Mesendoderm (in vitro differentiated cells): ENCODE measurements at places on chromosomes 6 and 20.

- DNase-seq, result peak; percentile 93
- H3K36me3 ChIP-seq, result no peaks in the 10 kb centered on the region
- H3K4me3 ChIP-seq, result no peak overlapping the region
- no peaks in the 10 kb centered on the region for H3K4me1 ChIP-seq
- H3K27ac ChIP-seq, result no peak overlapping the region
These were observed 365.8 kb upstream of the HSF2 start for GRCh38 chr6:122033564-122034181.

DNA sequence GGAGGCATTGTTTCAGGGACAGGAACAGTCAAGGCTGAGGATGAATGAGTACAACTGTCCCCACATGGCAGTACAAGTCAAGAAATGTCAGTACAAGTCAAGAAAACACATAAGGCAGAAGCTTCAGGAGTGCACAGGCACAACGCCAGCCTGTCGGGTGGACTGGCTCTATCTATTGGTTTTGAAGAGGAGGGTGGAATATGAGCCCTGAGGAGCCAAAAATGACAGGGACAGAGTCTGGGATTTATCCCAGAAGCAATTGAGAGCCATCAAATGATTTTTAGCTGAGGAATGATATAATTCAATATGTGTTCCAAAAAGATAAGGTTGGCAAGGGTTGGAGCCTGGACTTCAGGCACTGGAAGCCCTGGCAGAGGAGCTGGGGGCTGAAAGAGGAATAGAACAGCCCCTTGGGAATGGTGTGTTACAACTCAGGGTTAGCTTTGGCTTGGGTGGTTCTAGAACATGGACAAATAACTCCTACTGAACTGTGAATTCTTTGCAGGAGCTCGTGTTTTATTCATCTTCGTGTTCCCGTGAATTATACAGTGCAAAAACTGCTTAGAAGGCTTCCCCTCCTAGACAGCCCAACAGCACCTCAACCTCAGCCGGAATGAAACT, 425.7 kb upstream of the ARID1B start:
- no peak overlapping the region for H3K4me3 ChIP-seq
- no peak for DNase-seq
- no peaks in the 10 kb centered on the region for H3K36me3 ChIP-seq
- H3K27ac ChIP-seq, result no peak overlapping the region
- no peaks in the 10 kb centered on the region for H3K27me3 ChIP-seq
- no peaks in the 10 kb centered on the region for H3K4me1 ChIP-seq

DNA sequence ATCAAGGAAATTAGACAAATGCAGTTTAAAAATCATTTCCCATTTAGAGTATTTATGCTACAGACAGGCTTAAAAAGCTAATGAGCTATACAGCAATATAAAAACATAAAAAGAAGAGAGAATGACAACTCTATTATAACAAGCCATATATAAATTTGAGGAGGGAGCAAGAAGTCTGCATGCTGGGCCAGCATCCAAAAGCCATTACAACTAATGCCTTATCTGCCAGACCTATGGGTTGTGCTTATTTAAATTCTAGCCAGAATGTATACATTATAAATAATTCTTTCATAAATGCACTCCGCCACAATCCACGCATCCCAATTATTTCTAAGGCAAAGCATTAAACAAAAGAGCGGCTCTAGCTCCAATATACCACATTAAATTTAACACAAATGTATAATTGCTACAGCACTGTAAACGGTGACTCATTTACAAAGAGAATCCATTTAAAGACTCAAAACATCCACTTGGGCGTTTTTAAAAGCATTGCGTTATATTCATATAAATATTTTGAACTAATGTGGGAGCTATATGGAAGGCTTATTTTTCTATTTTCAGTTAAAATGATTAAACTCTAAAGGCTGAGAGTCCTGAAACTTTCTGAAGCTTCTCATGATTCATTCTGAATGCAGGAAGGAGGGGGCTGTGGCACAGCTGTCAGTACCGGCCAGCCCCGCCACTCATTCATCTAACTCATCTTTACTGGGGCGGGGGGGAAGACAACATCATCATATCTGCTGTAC, 37.7 kb upstream of the RAB22A start:
- H3K27ac ChIP-seq, result no peak overlapping the region
- DNase-seq, result no peak
- H3K4me1 ChIP-seq, result no peaks in the 10 kb centered on the region

DNA sequence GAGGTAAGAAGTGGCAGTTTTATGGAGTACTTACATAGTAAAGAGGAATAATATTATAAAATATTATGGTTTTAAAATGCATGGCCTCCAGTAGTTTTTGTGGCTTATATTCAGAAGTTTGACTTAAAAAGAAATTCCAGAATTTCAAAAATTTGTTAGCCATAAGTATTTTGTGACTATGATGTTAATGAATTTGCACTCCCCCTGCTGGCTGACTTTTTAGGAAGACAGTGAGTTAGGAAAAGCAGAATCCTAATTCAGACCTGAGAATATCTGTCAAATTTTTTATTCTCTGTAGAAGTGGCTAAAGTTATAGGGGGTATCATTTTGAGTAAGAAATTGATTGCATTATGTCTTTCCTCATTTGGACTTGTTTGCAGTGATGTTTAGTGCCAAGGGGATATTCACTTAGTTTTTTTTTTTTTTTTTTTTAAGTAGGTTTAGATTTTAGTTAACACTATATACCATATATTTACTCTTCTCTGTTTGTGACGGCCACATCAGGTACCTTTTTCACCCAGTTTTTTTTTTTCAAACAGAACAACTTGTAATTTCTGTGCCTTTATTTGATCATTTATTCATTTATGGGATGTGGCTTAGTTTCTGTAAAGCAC, 40.8 kb downstream of the ZFAND3 start:
- no peaks in the 10 kb centered on the region for H3K36me3 ChIP-seq
- no peaks in the 10 kb centered on the region for H3K4me1 ChIP-seq
- H3K27me3 ChIP-seq, result no peaks in the 10 kb centered on the region
- no peak overlapping the region for H3K27ac ChIP-seq

GRCh38 chr6:33962246-33963027, 158.6 kb upstream of the MLN start:
- peaks cover 6% of the 10 kb centered on the region for H3K4me1 ChIP-seq
- no peaks in the 10 kb centered on the region for H3K27me3 ChIP-seq
- no peaks in the 10 kb centered on the region for H3K36me3 ChIP-seq
- no peak for DNase-seq
- H3K27ac ChIP-seq, result no peak overlapping the region
- H3K4me3 ChIP-seq, result no peak overlapping the region

- H3K27ac ChIP-seq, result no peak overlapping the region
- DNase-seq, result peak; percentile 87
These were observed 488 bp upstream of the PTK6 start for GRCh38 chr20:63537525-63538203.

- no peak overlapping the region for H3K27ac ChIP-seq
- peak overlapping the region; percentile 95 for H3K4me3 ChIP-seq
- DNase-seq, result no peak
- H3K27me3 ChIP-seq, result no peaks in the 10 kb centered on the region
These were observed 641 bp downstream of the SF3B5 start for GRCh38 chr6:144094731-144095133.

- H3K4me1 ChIP-seq, result peaks cover 23% of the 10 kb centered on the region
- DNase-seq, result no peak
- H3K4me3 ChIP-seq, result no peak overlapping the region
- H3K27ac ChIP-seq, result no peak overlapping the region
These were observed 184.4 kb downstream of the CDH26 start for GRCh38 chr20:60142587-60142986.

DNA sequence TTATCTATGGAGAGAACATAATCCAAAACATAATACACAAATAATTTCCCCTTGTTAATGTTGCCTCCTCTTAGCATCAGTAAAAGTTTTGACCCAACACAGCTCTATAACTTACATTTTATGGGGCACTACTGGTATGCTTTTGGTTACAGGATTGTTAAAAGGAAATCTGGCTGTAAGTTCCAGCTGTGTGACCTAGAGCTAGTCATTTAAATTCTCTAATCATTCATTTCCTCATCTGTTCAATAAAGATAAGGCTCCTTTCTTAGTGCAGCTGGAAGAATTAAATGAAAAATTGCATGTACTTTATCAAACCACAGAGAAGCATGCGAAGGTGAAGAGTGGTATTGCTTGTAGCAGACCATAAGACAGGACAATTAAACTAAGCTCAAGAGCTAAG, 4.6 kb downstream of the SLC17A2 start:
- no peak overlapping the region for H3K4me3 ChIP-seq
- no peaks in the 10 kb centered on the region for H3K27me3 ChIP-seq
- no peak overlapping the region for H3K27ac ChIP-seq
- DNase-seq, result no peak
- H3K36me3 ChIP-seq, result no peaks in the 10 kb centered on the region

DNA sequence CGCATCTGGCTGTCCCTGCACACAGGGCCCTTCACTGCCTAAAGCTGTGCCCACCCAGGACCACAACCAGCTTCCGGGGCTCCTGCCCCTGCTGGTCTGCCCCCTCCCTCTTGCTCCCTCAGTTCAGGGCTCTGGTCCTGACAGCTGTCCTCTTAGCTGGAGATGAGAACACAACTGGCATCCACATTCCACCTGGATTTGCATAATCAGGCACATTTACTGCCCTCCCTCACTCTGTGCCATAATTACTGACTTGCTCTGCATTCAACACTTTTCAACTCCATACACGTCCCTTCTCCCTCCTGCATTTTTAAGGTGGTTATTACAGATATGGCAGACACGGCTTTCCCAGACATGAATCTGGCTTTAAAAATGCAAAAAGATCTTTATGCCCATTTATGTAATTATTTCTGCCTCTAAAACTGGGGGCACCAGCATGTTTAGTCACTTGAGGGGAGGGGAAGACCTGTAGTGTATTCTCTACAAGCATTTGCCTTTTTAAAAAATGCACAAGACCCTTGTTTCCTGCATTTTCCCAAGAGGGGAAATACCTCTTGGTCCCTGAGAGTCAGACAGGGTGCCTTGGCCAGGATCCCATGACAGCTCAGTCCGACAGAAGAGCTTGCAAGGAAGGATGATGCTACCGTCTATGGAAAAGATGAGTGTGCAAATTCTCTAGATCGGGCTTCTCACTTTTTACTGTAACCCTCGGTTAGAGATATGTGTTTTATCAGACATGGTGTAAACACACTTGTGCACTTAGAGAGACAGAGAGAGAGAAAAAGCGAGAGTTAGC, 401.8 kb downstream of the PREX1 start:
- H3K27ac ChIP-seq, result no peak overlapping the region
- H3K4me3 ChIP-seq, result no peak overlapping the region
- DNase-seq, result no peak
- H3K4me1 ChIP-seq, result no peaks in the 10 kb centered on the region

DNA sequence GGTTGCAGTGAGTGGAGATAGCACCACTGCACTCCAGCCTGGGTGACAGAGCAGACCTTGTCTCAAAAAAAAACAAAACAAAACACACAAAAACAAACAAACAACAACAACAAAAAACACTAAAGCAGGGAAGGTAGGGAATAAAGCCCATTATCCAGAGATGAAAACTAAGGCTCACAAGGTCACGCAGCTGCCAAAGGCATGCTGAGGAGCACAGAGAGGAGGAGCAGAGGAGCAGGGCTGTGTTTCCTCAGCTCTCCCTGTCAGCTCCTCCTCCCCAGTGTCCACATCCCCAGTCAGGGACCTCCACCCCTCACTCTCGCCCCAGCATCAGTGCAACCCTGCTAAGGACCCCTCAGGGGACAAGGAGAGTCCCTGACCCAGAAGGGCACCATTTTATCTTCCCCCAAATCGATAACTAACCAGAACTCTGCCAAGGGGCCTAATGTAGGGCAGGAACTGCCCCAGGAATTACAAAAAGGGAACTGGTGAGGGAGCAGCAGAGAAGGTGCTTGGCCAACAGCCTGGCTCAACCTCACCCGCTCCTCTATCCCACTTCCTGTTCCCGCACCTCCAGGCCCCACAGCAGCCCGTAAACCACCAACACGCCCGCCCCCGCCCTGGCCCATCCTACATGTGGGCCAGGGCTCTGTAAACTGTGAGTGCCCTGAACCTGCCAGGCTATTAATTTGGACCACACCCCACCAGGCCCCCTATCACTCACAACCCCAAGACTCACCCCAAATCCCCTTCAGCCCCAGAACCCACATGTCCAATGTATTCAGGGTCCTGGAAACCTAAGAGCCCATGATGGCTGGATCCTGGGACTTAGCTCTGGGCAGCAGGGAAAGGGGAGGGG, 9.0 kb downstream of the TEAD3 start:
- no peaks in the 10 kb centered on the region for H3K36me3 ChIP-seq
- peak overlapping the region; percentile 63 for H3K27ac ChIP-seq
- no peak for DNase-seq

DNA sequence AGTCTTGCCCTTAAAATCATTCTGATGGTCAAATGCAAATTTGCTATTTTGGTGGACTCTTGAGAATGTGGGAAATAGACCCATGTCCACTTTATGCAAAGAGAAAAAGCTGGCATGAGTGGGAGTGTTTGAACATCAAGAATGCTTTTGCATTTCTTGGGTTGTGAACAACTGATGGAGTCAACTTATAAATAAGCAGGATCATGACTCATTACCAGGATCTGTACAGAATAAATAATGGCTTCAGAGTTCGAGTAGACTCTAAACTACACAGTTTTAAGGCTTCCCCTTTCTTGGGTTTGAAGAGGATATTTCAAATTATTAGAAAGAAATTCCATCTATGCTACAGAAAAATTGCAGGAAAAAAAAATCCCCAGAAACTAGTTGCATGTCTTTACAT, 195.5 kb downstream of the EYA4 start:
- peaks cover 3% of the 10 kb centered on the region for H3K4me1 ChIP-seq
- H3K36me3 ChIP-seq, result no peaks in the 10 kb centered on the region
- H3K4me3 ChIP-seq, result no peak overlapping the region
- H3K27ac ChIP-seq, result no peak overlapping the region

DNA sequence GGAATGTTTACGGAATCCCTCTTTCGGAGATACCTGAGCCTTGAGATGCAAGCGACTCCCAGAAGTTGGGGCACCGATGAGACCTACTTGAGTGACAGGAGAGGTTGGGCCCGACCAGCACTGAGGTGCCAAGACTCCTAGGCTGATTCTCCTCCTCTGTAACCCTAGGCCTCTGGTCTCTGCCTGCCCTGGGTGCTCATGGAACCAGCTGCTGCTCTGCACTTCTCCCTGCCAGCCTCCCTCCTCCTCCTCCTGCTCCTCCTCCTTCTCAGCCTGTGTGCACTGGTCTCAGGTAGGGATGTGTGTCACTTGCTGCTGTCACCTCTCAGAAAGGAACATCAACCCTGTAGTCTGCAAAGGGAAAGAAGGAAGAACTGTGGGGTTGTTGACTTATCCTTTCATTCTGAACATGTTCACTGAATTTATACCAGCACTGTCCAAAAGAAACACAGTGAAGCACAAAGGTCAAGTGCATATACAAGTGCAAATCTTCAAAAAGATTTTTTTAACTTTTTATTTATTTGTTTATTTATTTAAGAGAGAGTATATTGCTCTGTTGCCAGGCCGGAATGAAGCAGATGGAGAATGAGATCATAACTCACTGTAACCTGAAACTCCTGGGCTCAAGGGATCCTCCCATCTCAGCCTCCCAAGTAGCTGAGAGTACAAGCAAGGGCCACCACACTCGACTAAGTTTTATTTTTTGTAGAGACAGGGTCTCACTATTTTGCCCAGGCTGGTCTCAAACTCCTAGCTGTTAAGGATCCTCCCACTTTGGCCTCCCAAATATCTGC, 913 bp downstream of the BTN2A2 start:
- H3K36me3 ChIP-seq, result no peaks in the 10 kb centered on the region
- no peaks in the 10 kb centered on the region for H3K27me3 ChIP-seq
- H3K4me3 ChIP-seq, result peak overlapping the region; percentile 85
- H3K27ac ChIP-seq, result no peak overlapping the region
- peaks cover 3% of the 10 kb centered on the region for H3K4me1 ChIP-seq
